ENCODE measurements at places on chromosomes 5 and 9.

GRCh38 chr5:73312146-73312871, 136.3 kb downstream of the FOXD1 start:
- peak; percentile 81 for DNase-seq

DNA sequence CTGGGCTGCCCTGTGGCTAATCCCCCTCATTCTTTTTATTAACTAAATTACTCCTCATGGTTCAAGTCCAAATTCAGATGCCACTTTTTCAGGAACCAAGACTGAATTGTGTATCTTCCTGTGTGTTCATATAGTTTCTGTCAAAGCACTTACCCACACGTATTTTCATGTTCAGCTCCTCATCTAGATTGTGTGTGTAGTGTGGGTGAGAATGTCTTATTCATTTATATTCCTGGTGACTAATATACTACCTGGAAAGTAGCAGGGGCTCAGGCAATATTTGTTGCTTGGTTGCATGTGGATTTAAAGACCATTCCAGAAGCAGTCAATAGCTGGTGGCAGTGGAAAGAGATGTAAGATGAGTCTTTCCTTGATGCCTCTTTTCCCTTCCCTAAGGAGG, 48.5 kb upstream of the SRP19 start:
- DNase-seq, result no peak

GRCh38 chr5:157926977-157927376, 68.0 kb upstream of the CLINT1 start:
- no peak for DNase-seq

DNA sequence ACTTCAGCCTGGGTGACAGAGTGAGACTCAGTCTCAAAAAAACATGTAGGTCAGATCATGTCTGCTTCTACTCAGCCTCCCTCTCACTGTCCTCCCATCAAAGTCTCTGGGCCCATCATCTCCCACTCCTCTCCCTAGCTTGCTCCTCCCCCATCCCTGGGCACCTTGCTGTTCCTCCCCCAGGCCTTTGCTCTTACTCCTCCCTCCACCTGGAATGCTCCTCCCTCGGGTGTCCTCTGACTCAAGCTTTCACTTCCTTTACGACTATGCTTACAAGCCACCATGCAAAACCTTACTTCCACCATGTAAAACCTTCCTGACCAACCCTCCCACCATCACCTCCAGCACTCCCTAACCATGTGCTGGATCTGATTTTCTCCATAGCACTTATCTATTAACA, 51.5 kb downstream of the MTMR12 start:
- no peak for DNase-seq

DNA sequence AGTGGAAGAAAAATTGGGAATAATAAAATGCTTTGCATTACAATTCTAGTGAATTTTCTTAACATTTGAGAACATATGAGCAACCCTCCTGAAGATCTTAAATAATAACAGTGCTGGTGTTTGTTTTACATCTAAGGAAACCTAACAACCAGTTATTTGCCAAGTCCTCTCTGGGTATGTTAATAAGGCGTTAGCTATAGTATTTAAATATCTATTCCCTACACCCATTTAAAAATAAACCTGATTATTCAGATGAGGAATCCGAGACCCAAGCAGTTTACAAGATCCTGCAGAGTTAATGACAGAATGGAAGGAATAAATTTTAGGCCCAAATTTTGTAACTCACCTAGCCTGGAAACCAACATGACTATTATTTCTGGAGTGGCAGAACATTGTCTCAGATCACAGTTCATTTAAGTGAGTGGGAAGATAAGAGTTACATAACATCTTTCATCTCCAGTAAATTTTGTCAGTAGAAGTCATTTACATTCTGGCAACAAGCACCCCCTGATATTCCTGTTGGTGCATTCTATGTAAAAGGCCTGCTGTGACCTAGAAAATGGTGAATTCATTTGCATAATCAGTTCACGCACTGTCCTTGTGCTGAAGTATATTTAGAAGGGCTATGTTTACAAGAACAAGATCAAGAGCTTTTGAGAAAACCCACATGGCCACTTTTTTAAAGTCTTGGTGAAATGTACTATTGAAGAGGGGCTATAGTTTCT, 148.2 kb downstream of the COX7C start:
- DNase-seq, result no peak

DNA sequence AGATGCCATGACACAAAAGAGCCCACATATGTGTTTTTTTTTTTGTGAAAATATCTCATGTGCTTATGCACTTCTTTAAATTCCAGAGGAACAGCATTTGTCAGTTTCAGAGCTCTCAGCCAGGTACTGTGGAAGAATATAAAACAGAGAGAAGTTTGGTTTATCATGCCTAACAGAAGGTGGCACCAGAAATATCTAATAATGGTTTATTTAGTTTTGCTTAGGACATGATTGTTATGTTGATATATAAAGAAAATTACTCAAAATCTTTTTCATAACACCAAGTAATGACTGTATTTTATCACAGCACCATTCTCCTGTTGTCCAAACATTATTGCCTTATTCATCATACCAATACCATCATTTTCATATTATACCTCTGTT, 455.6 kb upstream of the ACTBL2 start:
- no peak for DNase-seq

- no peak for DNase-seq
Measured at GRCh38 chr9:99345451-99345850, 123.4 kb downstream of the SEC61B start.

- DNase-seq, result no peak
Measured at GRCh38 chr9:36479101-36479500, 79.0 kb upstream of the RNF38 start.

- DNase-seq, result no peak
Measured at GRCh38 chr9:33468215-33468730, 5.5 kb downstream of the NOL6 start.

DNA sequence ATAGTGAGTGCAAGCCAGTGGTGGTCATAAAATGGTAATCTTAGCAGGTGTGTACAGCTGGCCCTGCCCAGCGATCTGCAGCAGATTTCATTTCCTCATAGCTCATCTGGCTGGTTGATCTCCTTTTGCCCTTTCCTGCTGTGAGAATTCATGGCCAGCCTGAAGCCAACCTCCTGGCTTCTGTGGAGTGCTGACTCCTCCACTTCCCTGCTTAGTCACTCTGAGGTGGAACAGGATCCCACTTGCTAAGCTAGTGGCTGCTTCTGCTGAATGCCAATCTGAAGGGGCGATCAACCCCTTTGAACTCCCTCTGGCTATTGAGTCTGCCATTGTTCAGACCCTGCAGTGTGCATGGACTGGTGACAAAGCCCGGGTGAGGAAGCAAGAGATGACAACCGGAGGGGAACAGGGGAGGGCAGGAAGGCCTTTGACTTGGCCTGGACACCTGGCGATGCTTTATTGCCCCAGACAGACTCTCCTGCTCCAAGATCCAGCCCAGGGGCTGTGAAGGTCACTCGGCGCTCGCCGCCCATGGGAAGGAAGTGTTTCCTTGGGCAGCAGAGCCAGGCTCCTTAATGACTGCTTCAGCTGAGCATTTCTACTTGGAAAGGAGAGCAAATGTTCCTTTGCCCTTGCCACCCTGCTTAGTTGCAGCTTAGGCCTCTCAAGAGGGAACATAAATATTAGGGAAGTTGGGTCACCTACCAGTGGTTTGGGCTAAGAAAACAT, 341.1 kb downstream of the ZSWIM6 start:
- DNase-seq, result no peak

DNA sequence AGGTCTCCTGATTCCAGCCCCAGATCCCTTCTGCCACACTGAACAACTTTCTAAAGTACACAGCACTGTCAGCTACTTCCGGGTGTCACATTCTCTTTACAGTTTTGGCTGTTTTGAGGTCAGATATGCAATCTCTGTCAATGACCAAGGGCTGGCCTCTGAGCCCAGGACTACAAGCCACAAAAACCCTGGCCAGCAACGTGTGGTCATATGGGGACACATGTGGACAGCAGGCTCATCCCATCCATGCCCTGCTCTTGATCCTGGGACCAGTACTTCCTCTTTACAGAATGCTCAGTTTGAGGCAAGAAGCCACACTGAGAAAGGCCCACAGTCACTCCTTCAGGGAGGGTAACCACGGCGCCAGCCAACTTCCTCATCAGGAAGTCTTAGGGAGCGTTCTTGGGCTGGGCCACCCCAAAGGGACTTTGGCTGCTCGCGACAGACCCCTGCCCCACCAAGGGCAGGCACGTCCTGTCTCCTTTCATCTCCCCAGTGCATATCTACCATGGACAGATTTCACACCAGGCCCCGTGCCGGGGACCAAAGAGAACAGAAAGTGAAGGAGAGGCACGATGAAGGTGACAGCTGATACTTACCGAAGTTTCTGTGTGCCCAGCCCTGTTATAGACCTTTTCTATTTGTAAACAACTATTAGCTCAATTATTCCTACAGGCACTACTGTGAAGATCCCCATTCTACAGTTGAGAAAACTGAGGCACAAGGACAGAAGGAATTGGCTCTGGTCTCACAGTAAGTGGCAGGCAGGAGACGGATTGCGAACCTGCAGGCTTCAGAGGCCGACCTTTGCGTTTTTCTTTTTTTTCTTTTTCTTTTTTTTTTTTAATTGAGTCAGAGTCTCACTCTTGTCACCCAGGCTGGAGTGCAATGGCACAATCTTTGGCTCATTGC, 37.3 kb downstream of the STK10 start:
- DNase-seq, result no peak

DNA sequence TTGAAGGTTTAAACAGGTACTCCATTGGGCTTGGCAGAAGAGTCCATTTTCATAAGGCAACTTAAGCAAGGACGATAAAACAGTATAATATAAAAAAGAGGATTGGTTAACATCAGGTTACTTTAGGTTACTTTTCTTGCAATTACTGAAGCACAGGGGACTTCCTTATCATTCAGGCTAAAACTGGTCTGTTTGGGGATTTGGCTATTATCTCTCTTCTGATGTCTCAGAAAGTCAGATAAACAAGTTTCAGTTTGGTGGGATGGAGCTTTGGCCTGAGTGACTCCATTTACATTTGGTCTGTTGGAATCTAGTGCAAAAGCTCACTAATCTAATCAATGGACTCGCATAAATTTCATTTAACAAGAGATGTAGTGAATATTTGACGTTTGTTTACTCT, 8.0 kb downstream of the GAPT start:
- DNase-seq, result no peak

DNA sequence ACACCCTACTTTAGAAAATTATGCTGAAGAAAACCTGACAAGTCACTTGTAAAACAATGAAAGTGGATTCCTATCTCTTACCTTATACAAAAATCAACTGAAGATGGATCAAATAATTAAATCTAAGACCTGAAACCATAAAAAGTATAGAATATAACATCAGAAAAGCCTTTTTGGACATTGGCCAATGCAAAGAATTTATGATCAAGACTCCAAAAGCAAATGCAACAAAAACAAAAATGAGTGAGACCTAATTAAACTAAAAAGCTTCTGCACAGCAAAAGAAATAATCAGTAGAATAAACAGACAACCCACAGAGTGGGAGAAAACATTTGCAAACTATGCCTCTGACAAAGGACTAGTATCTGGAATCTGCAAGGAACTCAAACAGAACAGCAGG, 303.0 kb upstream of the CDH9 start:
- DNase-seq, result no peak

- no peak for DNase-seq
Measured at GRCh38 chr5:118789366-118789765, 199.0 kb downstream of the DTWD2 start.

- DNase-seq, result no peak
Measured at GRCh38 chr9:87865626-87866025, 17.1 kb upstream of the SPATA31E1 start.

- DNase-seq, result no peak
Measured at GRCh38 chr9:119289740-119290433, 79.3 kb downstream of the BRINP1 start.

DNA sequence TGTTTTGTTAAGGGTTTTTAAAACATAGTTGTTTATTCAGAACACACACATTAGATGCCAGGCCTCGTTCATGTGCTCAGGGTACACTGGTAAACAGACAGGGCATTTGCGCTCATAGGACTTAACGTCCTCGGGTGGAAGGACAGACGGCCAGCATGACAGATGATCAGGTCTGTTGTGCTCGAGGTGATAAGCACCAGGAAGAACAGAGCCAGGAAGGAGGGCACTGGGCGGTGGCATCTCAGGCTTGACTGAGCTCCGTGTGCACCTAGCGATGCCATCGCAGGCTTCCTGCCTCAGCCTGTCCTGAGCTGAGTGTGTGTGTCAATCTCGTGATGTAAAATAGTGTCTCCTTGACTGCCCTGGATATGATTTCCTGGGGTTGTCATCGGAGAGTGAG, 96.5 kb downstream of the EHMT1 start:
- no peak for DNase-seq

DNA sequence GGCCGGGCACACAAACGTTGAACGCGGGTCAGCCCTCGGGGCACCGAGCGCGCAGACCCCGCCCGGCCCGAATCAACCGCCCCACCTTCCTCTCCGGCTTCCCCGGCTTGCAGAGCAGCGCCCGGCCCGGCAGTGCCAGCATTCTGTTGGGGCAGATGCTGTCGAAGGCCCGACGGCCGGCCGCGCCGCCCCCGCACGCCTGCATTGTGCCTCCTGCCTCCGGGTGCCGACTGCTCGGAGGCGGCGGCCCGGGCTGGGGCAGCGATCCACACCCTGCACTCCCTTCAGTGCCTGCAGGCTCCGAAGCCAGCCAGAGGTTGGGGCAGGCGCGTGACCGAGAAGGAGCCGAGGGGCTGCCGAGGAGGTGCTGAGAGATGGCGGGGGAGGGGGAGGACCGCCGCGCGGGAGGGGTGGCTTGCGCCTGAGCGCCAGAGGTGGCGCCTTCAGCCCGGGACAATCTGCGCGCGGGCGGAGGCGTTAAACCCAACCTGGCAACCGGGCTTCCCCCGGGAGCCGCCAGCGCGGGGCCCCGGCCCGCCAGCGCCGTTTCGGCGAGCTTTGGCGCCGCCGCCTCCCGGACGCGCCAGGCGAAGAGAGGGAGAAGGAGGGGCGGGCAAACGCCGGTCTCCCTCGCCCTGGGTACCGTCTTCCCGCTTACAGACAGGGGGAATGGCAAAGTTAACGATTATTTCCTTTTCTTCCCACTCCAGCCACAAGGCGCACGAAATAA, at the start of gene MCIDAS:
Gene MCIDAS, minus strand, starts transcription at position 382 of the 730 bp plus-strand sequence. Its CDS starts 177 bp downstream, at position 205.
- no peak for DNase-seq

DNA sequence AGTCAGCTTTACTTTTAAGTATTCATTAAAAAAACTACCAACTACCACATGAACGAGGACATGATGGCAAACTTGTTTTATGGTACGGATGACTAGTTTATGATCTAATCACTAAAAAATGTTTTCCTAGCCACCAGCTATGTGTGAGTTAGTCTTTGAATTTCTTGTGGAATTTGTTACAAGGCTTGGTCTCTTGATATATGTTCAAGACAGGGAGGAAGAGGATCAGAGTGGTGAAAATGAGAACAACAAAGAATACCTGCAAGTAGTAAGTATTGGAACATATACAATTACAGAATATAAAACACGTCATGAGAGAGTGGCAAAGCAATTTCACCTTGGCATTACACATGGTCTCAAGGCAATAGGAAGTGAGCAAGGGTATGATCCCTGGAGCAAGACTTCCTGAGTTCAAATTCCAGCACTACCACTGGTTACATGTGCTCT, 548.6 kb upstream of the TLE4 start:
- peak; percentile 24 for DNase-seq

DNA sequence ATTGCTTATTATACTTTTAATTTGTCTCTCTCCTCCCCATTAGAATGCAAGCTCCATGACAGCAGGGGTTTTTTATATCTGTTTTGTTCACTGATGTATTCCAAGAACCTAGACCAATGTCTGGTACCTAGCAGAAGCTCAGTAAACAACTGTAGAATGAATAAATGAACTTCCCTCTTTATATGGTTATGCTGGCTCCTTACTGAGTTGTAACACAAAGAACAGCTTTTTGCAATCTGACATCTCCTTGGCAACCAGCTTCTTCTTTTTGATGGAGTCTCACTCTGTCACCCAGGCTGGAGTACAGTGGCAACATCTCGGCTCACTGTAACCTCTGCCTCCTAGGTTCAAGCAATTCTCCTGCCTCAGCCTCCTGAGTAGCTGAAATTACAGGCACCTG, 13.6 kb downstream of the TRMO start:
- DNase-seq, result no peak
